Stimulated activated CD8-positive, alpha-beta memory T cell treated with anti-CD3 and anti-CD28 coated beads, Interleukin-4, amount 100 ng/mL, for 1 hour (primary cell): ENCODE measurements at places on chromosomes 1 and 21.

DNA sequence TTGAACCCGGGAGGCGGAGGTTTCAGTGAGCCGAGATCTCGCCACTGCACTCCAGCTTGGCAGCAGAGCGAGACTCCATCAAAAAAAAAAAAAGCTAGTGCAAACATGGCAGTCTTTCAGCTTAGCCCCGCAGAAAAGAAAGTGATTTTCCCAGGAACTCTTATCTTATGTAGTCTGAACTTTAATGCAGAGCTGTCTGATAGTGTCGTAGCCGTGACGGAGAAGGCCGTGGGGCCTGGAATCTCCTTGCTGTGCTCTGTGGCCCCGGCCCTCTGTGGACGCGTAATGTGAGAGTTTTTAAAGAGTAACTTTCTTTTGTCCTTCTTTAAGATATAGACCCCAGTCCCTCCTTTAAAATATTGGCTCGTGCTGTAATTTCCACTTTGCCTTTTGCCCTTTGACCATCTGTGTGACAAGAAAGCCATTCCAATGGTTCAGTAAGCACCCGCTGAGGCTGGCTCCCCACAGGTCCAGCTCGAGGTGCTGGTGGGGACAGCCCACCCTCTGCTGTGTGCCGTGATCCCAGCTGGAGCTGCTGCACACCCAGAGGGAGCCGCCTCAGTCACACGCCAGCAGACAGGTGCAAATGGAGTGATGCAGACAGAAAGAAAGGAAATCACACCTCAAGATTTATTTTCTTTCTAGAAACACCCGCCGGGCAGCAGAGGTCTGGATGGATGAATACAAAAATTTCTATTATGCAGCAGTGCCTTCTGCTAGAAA lies 164.0 kb downstream of the PGBD5 start:
- no peak for DNase-seq

- no peak for DNase-seq
Observed at GRCh38 chr1:71916894-71917293, 365.4 kb downstream of the NEGR1 start.

- DNase-seq = no peak
Observed at GRCh38 chr21:44700101-44701022, 3.4 kb downstream of the KRTAP10-12 start.

- no peak for DNase-seq
Observed at GRCh38 chr1:51100264-51100880, 1.7 kb upstream of the C1orf185 start.

DNA sequence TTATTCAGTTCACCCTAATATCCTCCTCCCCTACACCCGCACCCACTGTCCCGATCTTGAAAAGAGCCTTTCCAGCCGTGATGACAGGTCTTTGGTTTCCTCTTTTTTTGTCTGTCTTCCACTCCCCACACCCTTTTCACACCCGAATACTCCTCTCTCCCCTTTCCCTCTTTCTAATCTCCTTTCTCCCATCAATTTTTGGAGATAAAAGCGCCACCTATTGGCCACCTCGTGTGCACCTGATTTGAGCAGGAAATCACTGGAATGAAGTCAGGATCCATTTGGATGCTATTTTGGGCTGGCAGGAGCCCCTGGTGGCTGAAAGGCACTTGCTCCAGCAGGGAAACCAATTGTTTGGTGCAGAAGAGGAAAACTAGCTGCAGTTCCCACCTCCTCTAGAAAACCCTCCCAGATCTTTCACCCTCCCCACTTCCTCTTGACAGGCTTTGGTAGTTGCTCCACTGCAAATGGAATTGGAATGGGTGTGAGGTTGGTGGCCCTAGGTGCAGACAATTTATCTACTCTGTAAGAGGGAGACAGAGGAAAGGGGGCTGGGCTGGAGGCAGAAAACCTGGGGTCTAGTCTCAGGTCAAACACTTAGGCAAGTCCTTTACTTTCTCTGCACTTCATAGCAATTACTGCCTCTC lies 8.4 kb downstream of the FOXE3 start:
- DNase-seq = no peak
